Stimulated activated CD4-positive, alpha-beta T cell treated with anti-CD3 and anti-CD28 coated beads, Interleukin-1b, Interleukin-23, amount 100 ng/mL, for 24 hours (primary cell): ENCODE measurements at places on chromosomes 7 and 10.

DNA sequence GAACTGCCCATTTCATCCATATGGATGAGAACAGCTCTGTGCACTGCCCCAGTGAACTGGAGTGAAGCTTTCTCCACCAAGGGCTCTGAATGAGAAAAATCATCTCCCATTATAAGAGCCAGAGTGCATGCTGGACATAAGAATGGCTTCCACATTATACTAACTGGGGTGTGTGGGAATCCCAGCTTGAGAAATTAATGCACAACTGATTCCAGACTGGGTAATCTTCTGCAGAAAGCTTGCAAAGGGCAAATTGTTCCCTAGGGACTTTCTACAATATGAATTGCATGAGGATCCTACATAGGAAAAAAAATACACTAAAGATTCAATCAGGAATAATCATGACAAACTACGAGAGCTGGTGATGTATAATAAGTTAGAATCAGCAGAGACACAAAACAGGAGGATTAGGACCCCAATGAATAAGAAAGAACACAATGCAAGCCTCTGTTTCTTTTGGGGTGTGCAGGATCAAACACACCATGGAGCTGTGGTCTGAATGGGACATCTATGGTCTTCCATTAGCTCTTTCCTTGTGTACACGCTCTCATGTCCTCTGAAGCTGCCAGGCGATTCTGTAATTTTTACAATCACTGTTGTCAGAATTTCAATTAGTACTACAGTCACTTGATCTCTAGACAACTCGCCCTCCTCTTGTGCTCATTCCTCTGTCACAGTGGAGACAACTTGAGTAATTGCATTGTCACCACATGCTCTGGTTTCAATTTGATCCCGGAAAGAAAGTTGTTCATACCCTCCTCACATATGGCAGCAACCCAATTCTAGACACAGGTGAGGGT, 1327.4 kb downstream of the GATA3 start:
- no peak for DNase-seq

- DNase-seq = no peak
These were observed 28.3 kb upstream of the LMTK2 start for GRCh38 chr7:98078197-98078870.

- DNase-seq = no peak
These were observed 103.5 kb upstream of the PDLIM1 start for GRCh38 chr10:95394161-95394880.

DNA sequence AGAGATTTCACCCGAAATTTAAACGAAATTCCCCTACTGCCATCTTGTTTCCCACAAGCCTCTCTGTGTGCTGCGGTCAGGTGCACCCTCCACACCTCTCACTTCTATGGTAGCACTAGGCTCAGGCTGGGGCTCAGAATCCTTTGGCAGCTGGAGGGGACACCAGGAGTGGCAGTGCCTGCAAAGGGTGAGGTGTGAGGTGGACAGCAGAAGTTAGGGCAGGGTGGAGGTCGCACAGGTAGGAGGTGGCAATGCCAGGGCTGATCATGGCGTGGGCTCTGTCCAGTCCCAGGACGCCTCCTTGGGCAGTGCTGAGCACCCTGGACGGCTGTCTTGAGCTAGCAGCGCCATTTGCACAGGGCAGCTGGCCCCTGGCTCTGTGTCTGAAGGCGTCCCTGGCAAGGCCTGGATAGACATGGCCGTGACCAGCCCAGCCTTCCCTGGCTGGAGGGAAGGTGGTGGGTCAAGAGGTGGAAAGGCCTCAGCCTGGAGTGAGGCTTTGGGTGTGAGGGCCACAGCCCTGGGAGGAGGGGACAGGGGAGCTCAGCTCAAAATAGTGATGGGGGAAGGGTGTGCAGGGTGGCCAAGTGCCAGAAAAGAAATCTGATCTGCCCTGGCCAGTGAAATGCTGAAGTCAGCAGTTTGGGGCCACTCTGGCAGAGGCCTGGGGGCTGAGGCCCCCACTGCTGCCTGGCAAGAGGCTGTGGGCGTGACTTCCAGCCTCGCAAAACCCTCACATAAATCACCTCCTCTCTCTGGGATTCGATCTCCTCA, 40.0 kb downstream of the ZCCHC24 start:
- DNase-seq = no peak

GRCh38 chr7:10300577-10300976, 673.1 kb upstream of the PHF14 start:
- no peak for DNase-seq

GRCh38 chr7:26199301-26200037, 1.1 kb downstream of the HNRNPA2B1 start:
- DNase-seq = peak; percentile 24

- DNase-seq = no peak
These were observed 51.2 kb upstream of the KMT2E start for GRCh38 chr7:104962781-104963180.

GRCh38 chr7:36851382-36851781, 127.1 kb upstream of the AOAH start:
- no peak for DNase-seq

DNA sequence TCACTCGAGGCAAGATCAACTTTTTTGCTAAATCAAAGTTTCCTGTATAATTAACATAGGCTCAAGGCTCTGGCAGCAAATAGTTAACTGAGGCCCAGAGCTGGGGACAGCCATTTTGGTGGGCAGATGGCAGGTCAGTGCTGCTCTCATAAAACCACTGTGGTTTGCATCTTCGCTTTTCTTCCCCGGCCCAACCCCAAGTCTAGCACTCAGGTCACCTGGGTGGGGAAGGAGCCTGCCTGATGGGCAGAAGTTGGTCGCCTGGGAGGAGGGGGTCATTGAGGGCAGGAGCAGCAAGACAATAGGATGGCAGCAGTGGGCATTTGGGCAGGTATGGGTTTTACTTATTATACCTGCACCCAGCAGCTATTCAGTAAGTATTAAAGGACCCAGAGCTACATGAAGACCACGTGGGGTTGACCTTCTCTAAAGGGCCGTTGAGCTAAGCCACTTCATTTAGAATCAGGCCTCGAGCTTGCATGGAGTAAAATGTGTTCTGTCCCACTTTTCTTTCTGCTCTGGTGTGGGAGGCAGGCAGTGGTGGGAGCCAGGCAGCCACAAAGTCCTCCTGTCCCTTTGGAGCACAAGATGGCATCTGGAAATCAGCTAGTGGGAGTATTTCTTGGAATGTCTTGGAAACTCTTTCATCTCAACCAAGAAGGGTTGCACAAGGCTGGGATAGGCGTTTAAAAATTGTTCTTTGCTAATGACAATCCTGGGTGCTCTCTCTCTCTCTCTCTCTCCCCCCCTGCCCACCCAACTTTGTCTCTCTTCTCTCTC, 133.4 kb downstream of the SPAG6 start:
- no peak for DNase-seq

DNA sequence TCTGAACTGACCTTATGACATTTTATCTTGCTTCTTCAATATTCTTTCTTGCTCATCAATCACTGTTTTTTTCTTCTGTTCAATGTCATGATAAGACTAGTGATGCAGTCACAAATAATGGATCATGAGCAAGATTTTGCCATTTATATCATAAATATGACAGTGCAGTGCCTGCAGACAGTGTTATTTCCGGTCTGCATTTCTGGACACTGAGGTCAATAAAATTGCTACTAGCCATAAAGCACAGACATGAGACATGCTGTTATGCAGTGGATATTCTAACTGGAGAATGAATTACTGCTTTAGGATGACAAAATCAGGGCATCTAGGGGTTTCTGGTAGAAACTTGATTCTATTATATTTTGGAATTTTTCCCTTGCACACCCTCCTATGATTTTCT, 1509.7 kb upstream of the LRRTM3 start:
- DNase-seq = no peak

- DNase-seq = no peak
These were observed 183.7 kb downstream of the ELMO1 start for GRCh38 chr7:37265006-37265405.

DNA sequence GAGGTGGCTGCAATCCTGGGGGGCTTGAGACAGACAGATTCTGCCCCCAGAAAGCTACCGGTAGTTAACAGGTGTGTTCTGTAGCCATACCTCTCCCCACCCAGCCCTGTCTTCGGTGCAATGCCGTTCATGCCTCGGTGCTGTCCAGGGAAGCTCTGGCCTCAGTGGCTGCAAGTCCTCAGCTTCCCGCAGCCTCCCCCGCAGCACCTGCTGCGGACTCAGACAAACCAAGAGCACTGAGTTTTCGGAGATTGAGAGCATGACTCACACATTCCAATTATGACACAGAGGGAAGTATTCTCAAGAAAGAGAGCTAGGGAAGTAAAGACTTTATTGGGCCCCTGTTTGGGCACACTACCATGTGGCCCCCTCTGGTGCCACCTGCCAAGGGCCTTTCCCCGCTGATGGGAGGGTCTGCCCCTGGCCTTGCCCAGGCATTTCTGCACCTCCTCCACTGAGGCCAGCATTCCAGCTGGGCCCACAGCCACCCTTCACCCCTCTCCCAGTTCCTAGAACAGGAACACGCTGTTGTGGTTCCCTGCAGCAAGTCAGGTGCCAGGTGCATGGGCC, 30.2 kb upstream of the EZH2 start:
- DNase-seq = peak; percentile 53

GRCh38 chr7:41544241-41544640, 158.6 kb downstream of the INHBA start:
- no peak for DNase-seq

GRCh38 chr7:39606941-39607340, 16.4 kb upstream of the RALA start:
- DNase-seq = no peak

DNA sequence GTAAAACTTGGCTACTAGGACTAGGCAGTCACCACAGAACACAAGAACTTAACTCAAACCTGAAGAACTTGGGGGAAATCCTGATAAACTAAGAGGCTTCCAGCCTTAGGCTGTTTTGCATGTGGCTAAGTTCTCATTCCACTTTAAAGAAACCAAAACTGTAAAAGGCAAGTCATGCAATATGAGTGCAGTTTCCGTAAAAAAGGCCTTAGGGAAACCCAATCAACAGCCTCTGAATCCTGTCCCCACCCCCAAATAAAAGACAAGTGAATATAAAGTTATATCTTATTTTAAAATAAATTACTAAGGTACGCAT, 95.1 kb downstream of the USP6NL start:
- no peak for DNase-seq

GRCh38 chr7:44849259-44849884, 1.5 kb upstream of the H2AZ2 start:
- no peak for DNase-seq

- DNase-seq = no peak
These were observed 78.6 kb upstream of the GLCCI1 start for GRCh38 chr7:7889791-7890568.

- no peak for DNase-seq
These were observed 15.8 kb downstream of the TBXAS1 start for GRCh38 chr7:139844779-139845442.

DNA sequence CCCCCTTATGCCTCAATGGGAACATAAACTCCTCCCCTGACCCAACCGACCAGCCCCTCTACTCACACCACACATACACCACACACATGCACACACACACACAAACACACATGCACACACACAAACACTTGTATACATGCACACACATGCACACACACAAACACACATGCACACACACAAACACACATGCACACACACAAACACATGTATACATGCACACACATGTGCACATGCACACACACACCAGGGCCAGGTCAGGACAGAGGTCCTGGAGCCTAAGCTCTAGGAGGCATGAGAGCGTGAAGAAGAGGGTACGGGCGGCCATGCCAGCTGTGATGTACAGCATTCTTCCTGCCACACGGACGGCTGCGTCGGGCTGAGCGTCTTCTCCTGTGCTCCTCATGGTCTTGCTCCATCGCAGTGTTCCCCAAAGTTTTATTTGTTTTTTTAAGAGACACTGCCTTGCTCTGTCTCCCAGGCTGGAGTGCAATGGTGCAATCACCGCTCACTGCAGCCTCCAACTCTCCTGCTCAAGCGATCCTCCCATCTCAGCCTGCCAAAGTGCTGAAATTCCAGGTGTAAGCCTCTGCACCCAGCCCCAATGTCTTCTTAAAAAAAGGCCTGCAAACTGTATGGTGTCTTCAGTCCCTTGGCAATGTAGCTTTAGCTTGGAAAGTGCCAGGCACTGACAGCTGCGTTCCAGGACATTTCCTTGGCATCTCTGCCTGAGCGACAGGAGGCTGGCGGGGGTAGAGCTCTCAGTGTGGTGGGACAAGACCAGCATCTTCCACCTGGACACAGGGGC, 38.8 kb upstream of the INPP5A start:
- no peak for DNase-seq

DNA sequence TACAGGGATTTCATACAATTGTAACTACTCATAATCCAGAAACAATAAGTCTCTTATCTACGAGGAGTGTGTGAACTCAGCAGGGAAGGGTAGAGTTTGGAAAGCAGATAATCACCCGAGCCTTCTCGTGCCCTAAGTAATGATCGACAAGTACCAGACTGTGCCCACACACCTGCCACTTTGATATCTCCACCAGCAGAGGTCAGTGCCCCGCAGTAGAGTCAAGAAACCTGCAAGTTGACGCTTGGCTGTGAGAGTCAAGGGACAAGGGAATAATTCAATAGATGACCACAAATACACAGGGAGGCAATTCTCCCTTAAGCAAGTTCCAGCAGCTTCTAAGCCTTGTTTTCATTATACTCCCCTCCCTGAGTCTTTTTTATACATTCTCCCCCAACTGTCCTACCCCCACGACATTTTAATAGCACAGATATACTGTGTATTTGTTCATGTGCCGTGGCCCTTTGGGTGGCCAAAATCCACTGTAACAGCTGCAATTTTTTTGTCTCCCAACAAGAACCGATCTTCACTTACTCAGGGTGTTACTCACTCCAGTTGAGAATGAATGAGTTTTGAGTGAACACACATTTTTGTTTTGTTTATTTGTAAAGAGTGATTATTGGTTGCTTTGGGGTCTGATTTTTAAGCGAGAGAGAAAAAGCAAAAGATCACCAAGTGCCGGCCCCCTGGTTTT, 106.9 kb upstream of the RHEB start:
- no peak for DNase-seq

DNA sequence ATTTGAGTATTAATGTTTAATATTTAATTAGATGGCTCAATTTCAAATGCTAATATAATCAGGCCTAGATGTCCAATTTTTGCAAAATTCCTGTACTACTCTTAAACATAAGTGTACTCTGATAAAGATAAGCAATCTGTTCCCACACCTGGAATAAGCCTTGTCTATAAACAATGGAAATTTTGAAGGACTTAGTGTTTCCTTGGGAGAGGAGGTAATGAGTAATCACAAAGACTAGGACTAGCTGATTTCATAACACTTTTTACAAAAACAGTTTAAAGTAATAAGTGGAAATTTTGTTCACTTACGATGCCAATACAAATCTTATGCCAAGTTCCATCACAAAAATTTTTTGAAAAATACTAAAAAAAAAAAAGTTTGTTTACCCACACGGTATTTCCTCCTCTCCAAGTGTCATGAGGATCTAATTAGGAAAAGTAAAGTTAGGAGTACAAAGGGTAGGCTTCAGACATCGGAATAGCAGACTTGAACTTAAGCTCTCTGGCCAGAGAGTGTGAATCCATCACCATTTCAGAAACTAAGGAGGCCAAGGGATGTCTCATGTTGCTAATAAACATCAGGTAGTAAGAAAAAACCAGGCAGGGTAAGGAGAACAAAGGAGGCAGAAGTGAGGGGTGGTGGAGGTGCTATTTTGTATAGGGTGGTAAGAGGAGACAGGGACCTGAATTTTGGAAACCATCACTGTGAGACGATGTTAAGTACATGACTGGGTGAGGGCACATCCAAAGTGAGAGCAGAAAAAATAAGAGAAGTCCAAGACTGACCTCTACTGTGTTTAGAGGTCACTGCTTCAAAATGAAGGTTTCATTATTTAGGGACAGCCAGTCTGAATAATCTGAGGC, 61.3 kb downstream of the RAPGEF5 start:
- DNase-seq = no peak

GRCh38 chr7:81573128-81573527, 196.7 kb downstream of the HGF start:
- DNase-seq = no peak
